T follicular helper cell (primary cell): ENCODE measurements at places on chromosomes 5 and 9.

DNA sequence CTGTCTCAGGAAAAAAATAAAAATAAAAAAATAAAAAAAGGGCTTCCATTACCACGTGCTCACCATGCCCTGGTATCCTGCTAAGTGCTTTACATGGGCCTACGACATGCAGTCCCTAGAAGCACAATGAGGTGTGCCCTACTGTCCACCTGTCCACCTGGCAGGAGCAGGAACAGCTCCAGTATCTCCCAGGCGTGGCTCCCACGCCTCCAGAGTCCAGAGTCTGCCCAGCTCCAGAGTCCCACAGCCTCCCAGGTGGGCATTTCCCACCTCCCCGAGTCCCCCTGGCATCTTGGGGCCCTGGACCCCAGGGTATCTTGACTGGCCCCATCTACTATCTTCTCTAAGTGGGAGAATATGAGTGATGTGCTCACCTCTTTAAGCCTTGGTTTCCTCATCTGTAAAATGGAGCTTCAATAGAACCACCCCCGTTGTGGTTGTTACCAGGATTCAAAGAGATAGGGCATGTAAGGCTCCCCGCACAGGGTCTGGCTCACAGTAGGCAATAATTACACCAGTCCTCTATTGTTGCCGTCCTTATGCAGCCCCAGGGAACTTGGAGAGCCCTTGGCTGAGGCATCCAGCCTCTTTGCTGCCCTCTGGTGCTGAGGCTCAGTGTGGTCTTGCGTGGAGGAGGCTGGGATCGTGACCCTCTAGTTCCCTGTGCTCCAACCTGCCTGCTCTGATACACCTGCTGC, 8.9 kb downstream of the CXCL14 start:
- DNase-seq = no peak

DNA sequence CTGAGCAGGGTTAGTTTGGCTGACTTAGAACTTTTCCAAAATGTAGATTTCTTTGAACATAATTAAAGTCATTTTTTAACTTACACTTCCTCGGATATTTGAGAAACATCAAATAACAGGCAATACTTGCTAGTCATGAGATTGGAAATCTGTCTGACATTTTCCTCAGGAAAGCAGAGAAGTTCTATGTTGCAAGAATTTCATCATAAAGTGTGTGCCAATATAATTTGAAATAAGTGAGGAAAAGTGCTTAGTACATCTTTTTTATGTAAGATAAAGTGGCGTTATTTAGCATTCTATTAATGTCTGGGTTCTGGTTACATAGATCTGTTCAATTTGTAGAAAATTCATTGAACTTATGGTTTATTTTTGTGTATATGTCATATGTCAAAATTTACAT, 48.7 kb upstream of the C5orf47 start:
- no peak for DNase-seq

DNA sequence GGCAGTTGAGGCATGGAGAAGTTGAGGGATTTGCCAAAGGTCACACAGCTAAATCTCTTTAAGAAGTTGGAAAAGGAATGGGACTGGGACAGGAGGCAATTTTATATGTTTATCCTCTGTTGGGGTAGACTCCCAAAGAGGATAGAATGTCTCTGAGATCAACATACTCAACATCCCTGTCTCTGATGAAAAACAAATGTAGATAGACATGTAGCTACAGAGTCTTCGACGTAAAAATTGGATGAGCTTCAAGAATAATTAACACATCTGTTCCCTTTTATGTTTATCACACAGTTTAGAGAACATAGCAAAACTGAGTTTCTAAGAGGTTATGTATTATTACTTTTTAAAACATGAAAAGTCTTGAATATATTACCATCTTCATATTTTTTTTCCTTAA, 204.6 kb upstream of the CD180 start:
- DNase-seq = no peak

- no peak for DNase-seq
Measured at GRCh38 chr9:98602839-98603500, 105.8 kb downstream of the GABBR2 start.
